ENCODE measurements at places on chromosomes 7 and 10.
A peak's percentile ranks its signal among the peaks of the same experiment; 100 is the strongest.

DNA sequence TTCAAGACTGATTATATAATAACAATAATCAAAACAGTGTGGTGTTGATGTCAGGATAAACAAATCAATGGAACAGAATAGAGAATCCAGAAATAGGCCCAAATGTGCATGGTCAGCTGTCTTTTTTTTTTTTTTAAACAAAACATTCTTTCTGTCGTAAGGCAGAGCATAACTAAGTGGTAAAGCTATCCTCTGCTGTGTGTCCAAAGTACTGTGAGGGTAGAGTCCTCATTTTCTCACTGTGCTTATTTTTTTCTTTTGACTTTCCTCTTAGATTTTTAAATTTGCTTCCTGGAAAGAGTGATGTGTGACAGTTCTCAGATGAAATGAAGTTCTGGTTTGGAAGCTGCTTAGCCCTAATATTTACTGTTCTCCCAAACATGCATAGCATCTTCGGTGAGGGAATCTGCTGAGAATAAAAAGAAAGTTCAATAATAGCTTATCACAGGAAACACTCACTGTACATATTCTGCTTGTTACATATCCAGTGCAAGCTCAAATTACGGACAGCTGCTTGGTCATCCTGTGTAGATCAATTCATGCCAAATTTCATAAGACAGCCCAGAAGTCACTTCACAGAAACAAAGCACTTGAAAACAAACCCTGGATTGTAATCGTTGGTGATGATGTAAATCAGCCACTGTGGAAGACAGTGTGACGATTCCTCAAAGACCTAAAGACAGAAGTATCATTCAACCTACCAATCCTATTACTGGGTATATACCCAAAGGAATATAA lies 423.9 kb downstream of the NEBL start:
- DNase-seq = peak; percentile 11

- DNase-seq = no peak
These were observed 51.3 kb upstream of the NFE2L3 start for GRCh38 chr7:26100406-26101339.

- DNase-seq = no peak
These were observed 480.5 kb upstream of the FOXK1 start for GRCh38 chr7:4201566-4201965.

DNA sequence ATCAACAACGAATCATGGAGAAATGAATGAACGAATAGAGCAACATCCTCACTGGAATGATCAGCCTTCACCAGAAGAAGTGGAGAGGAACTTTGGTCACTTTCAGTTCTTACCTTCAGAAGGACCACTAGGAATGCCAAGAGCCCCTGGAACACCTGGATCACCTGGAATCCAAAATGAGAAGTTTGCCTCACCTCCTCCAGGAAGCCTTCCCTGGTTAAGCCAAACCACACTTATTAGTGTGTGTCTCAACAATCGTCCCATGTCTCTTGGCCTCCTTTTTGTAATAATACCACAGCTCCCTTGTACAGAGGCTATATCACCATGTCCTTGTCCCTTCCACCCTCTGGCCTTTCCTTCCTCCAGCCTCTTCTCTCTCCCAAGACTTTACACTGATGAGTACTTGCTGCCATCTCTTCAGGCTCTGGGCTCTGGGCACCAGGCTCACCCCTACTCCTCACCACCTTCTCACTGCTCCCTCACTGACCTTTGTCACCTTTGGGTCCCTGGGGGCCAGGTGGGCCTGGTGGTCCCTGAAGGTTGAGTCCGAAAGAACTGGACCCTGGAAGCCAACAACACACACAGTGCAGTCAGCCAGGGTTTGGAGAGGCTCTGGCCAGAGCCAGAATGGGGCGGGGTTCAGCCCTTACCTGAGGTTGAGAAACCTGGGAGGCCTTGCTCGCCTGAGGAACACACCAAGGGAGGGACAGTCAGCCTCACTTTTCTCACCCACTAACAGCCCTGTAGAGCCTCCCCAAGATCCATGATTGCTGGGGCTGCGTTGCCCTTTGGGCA lies 46.5 kb downstream of the COL17A1 start:
- no peak for DNase-seq

DNA sequence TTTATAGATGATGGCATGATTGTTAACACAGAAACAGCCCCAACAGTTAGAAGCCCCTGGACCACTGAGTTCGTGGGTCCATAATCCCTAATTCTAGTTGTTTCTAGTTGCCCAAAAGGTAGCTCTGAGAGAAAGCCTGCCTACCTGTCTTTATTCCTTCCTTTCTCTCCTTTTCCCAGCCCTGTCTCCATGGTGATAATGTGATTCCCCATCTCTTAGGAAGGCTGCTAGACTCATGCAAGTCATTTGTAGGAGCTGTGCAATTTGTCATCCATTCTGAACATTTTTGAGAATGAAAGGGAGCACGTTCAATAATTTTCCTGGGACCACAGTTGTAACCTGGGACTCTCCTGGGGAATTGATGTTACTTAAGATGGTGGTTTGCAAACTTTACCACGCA lies 183.4 kb downstream of the EMX2 start:
- DNase-seq = no peak

GRCh38 chr10:9579110-9579705 lies 1438.5 kb upstream of the CELF2 start:
- no peak for DNase-seq

DNA sequence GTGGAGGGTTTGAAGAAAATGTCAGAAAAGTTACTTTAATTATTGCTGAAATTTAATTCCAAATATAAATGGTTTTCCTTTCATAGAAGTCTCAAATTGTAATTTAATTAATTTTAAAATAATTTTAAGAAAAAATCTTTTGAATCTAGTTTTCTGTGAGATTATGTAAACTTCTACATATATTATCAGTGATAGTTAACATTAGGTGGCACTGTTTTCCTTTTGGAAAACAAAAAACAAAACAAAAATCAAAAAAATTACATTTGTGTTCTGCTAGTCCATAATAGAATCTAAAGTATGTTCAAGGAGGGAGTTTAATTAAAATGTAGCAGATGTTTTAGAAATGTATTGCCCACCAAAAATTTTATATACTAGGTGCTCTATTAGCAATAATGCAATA lies 1456.7 kb downstream of the REEP3 start:
- no peak for DNase-seq

- DNase-seq = peak; percentile 50
These were observed 131.0 kb upstream of the C1GALT1 start for GRCh38 chr7:7051206-7051877.

- DNase-seq = no peak
These were observed 78.0 kb upstream of the PPP2R2D start for GRCh38 chr10:131822692-131823245.

DNA sequence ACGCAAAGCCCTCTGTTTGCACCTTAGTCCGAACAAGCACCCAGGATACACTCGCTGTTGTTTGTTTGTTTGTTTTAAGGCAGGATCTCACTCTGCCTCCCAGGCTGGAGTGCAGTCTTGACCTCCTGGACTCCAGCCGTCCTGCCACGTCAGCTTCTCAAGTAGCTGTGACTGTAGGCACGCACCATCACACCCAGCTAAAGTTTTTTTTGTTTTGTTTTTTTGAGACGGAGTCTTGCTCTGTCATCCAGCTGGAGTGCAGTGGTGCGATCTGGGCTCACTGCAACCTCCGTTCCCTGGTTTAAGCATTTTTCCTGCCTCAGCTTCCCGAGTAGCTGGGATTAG lies 76.8 kb downstream of the CTBP2 start:
- no peak for DNase-seq

GRCh38 chr10:120394446-120394845 lies 62.6 kb upstream of the PLPP4 start:
- no peak for DNase-seq

GRCh38 chr7:80186721-80187120 lies 52.1 kb downstream of the GNAI1 start:
- peak; percentile 94 for DNase-seq

GRCh38 chr7:127831318-127832219 lies 179.6 kb downstream of the SND1 start:
- DNase-seq = no peak

DNA sequence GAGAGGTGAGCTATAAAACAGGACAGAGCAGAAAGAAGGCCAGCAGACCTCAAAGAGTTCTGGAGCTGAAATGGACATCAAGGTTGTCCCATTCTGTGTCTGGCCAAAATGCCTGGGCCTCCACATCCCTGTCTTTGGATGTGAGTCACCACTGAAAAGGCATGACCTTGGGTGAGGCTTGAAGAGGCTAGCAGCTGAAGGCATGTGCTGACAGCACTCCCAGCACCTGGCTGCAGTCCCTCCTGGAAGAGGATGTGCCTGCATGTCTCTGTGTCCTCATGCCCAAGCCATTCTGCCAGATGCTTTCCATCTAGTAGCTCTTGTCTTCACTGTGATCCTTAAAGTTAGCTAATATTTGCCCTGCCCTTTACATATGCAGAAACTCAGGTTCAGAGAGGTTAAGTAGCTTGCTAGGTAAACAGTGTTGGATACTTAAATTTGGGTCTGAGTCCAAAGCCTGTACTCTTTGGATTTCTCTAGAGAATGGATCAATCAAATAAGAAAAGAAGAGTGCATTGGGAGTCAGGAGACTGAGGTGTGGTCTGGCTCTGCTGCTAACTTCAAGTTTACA lies 35.8 kb downstream of the HECW1 start:
- no peak for DNase-seq

DNA sequence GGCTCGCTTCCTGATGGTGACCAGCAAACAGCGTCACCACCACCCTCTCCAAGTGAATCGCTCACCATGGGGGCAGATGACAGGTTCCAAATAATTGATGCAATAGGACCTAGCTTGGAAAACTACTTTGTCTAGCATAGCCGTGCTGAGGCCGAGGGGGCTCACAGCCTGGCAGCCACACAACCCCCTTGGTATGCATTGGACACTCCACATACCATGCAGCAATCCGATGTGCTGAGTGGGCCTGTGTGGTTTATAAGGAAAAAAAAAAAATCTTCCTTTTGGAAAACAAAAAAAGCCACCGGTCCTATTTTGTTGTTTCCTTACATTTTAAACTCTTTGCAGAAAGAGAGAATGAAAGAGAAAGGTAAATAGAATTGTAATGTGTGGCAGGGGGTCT lies 15.1 kb downstream of the GATA3 start:
- no peak for DNase-seq

GRCh38 chr10:121392657-121393056 lies 205.6 kb downstream of the FGFR2 start:
- no peak for DNase-seq

DNA sequence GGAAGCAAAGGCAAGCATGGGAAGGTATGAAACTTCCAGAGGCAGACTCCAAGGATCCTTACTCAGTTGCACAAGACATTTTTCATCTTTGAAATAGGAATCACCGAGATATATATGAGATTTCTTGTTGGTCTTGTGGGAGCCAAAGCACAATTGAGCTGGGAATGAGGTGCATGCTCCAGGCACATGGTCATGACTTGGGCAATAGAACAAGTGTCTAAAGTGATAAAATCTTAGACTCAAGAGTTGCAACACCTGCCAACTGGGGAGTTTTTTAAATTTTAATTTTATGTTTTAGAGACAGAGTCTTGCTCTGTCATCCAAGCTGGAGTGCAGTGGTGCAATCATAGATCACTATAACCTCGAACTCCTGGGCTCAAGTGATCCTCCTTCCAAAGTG lies 169.5 kb upstream of the ADCY1 start:
- DNase-seq = no peak

GRCh38 chr7:11208883-11209465 lies 235.3 kb downstream of the PHF14 start:
- DNase-seq = no peak

DNA sequence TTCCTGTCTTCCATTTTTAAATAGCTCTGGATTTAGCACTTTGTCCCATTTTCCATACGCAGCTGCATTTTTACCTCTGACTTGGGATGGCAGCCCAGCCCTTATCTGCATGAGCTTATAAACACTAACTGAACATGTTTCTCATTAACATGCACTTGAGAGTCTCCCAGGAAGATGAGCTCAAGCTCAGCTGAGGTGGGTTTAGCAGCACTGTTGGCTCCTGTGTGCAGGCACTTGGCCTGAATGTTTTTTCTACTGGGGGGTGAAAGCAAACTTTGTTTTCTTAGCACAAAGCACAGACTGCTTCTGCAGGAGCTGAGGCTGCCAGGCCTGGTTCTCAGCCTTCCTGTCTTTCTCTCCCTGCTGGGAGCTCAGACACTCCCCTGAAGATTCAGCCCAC lies 1093.6 kb upstream of the AUTS2 start:
- no peak for DNase-seq

DNA sequence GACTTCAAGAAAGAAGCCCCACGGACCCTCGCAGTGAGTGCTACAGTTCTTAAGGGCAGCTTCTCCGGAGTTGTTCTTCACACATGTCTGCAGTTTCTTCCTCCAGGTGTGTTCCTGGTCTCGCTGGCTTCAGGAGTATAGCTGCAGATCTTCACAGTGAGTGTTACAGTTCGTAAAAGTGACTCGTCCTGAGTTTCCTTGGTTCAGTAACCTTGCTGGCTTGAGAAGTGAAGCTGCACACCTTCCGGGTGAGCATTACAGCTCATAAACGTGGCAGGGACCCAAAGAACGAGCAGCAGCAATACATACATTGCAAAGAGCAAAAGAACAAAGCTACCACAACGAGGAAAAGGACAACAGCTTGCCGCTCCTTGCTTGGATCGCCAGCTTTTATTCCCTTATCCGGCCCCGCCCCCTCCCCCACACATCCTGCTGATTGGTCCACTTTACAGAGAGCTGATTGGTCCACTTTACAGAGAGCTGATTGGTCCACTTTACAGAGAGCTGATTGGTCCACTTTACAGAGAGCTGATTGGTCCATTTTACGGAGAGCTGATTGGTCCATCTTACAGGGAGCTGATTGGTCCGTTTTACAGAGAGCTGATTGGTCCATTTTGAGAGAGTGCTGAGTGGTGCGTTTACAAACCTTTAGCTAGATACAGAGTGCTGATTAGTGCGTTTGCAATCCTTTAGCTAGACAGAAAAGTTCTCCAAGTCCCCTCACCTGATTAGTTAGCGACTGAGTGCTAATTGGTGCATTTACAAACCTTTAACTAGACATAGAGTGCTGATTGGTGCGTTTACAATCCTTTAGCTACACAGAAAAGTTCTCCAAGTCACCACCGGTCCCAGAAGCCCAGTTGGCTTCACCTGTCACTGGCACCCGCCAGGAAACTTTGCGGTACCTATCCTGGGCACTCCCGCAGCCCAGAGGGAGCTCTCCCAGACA lies 165.3 kb downstream of the AGMO start:
- no peak for DNase-seq

- DNase-seq = no peak
These were observed 74.4 kb downstream of the SEPTIN7 start for GRCh38 chr7:35875292-35875691.

DNA sequence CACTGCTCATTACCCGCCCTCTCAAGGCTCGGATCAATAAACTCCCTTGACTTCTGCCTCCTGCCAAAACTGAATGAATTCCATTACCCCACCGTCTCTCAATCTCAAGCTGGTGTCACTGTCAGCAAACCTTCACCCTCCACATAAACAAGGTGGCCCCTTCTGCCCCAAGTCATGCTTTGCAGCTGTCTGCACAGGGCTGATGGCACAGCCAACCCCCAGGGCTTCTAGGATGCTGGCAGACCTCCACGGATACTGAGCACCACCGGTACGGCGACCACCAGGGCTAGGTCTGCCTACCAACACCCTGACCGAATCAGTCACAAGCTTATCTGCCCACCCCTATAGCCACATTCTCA lies 46.1 kb downstream of the PARD3 start:
- no peak for DNase-seq

GRCh38 chr10:72782649-72783330 lies 90.8 kb downstream of the MCU start:
- DNase-seq = no peak
